Right cardiac atrium (tissue), 5 donors: ENCODE measurements at places on chromosomes 7 and 10. TPM values are rescaled to one million over a fixed set of nuclear protein-coding genes. Genes with fewer than 3 reads are reported as not detected.

GRCh38 chr10:127276794-127277462 is 80.5 kb upstream of the INSYN2A start:
- DNase-seq = no peak

Gene DUSP5
- total RNA-seq = 25.0 TPM

Gene LRRD1
- total RNA-seq = 0.17 TPM

- DNase-seq = peak; percentile 89
Measured at GRCh38 chr7:22561321-22561811, 61.4 kb upstream of the STEAP1B start.

GRCh38 chr10:78706256-78706655 is 362.5 kb upstream of the ZMIZ1 start:
- DNase-seq = no peak

GRCh38 chr7:81002421-81002820 is 83.6 kb upstream of the SEMA3C start:
- DNase-seq = no peak

GRCh38 chr7:100171840-100172239 is 3.4 kb upstream of the GAL3ST4 start:
- DNase-seq = no peak

- no peak for DNase-seq
Measured at GRCh38 chr7:75931680-75932079, 16.7 kb downstream of the POR start.

DNA sequence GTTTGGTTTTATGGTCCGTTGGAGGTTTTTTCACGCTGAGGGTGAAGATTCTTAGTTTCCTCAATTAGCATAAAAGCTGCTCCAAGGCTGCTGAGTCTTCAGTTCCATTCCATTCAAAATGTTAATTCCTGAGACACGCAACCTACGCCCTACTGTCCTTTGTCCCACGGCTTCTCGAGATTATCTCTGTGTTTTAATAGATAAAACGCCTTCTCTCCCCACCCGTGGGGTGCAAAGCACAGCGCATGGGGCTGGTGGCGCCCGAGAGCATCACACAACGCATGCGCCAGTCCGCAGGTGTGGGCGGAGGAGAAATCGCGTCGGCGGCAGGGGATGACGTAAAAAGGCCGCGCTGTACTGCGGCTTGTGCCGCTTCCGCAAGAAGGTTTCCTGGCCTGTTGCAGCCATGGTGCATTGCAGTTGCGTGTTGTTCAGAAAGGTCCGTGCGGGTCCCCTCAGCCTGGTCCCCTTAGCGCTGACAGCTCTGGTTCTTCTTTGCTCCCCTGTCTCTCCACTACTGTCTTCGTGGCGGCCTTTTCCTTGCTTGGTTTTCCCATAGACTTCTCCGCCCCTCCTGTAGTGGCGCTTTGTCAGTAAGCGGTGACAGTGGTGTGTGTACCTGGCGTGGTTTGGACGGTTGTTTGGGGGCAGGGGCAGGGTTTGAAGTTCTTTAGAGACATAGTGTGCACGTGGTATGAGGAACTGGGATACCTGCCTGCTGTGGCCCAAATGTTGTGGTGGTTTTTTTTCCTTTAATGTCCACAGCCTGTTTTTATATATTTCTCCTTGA is at the start of gene GTPBP10:
Gene GTPBP10, plus strand, starts transcription at position 381 of the 790 bp plus-strand sequence. Its CDS starts 26 bp downstream, at position 407.
- DNase-seq = peak; percentile 97

Gene NEUROD6
- not detected for total RNA-seq

GRCh38 chr10:77308084-77308732 is 329.4 kb downstream of the KCNMA1 start:
- no peak for DNase-seq

Gene RTKN2
- total RNA-seq = 0.19 TPM

GRCh38 chr7:40656349-40656748 is 521.5 kb downstream of the SUGCT start:
- no peak for DNase-seq

Gene POM121C
- total RNA-seq = 31.7 TPM

Gene SLIT1
- total RNA-seq = 0.17 TPM

GRCh38 chr7:71801976-71802375 is 610.2 kb downstream of the CALN1 start:
- no peak for DNase-seq

Gene FAM131B
- total RNA-seq = 0.36 TPM

Gene GOLGA7B
- 11.7 TPM for total RNA-seq

- DNase-seq = no peak
Measured at GRCh38 chr10:56596257-56596656, 235.2 kb upstream of the ZWINT start.

DNA sequence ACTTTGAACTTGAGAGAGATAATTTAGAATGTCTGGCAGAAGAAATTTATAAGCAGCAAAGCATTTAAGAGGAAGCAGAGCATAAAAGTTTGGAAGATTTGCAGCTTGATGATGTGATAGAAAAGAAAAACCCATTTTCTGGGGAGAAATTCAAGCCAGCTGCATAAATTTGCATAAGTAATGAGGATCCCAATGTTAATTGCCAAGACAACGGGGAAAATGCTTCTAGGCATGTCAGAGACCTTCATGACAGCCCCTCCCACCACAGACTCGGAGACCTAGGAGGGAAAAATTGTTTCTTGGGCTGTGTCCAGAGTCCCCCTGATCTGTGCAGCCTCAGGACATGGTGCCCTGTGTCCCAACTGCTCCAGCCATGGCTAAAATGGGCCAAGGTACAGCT is 263.6 kb upstream of the POT1 start:
- no peak for DNase-seq

GRCh38 chr10:110269374-110270318 is 35.1 kb downstream of the SMNDC1 start:
- no peak for DNase-seq

Gene FFAR4
- 0.49 TPM for total RNA-seq

Gene CADPS2
- total RNA-seq = 10.4 TPM

DNA sequence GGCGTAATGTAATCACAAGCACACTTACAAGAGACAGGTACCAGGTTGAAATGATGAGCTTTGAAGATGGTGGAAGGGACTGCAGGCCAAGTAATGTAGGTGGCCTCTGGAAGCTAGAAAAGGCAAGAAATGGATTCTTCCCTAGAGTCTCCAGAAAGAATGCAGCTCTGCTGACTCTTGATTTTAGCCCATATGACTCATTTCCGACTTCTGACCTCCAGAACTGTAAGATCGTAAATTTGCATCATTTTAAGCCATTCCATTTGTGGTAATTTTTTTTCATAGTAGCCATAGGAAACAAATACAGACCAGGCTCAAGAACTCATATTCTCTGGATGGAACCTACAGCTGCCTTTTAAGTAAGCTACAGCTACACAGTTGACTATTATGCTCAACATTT is 315.5 kb downstream of the MAGI2 start:
- DNase-seq = no peak

DNA sequence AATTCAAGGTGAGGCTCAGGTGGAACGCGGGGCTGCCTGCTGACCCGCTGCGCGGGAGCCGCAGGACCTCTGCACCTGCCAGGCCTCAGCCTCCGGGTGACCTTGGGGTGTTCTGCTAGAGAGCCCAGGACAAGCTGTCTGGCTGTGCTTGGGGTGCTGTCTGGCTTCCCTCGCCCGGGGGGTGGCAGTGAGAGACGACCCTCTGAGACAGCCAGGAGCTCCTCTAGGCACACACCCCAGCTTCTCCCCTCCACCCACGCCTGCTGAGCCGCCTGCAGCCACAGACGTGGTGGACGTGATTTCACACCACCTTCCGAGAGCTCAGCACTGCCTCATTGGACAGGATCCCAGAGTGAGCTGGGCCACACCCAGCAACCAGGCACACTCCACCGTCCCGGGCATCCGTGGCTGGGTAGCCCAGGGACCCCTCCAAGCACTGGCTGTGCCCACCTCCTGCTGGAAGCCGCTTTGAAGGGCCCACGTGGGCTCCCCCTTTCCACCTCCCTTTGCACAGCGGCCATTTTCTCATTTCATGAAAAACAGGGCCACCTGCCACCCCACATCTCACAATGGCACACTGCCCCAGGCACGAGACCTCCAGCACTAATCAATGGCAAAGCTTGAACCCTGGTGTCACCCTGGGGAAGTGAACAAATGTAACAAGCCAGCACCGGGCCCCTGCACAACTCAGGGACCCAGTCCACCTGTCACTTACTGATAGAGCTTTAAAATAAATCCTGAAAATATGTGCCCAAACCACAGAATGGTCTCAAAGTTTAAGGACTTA is 35.0 kb downstream of the ZFAND2A start:
- DNase-seq = peak; percentile 42
